ENCODE measurements at places on chromosomes 1 and 21.

GRCh38 chr1:53091841-53092645 lies 30.0 kb downstream of the PODN start:
- peak; percentile 33 for DNase-seq

- DNase-seq: no peak
Observed at GRCh38 chr1:208089149-208089548, 155.0 kb downstream of the PLXNA2 start.

DNA sequence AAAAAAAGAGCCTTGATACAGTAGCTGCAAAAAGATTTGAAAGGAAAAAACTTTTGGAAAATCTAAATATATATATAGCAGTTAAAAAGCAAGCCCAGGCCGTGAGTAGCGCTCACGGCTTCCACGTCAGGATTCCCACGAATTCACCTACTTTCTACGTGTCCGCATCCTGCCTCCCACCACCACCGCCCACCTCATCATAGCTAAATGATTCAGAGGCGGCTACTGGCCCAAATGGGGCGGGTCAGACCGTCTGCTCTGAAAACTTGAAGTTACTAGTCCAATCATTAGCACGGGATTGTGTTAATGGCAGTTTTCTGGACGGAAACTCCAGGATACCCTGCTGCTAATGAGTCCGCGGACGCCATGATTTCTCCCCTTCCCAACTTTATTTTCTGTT lies 1.3 kb upstream of the CCSAP start:
- DNase-seq: no peak

DNA sequence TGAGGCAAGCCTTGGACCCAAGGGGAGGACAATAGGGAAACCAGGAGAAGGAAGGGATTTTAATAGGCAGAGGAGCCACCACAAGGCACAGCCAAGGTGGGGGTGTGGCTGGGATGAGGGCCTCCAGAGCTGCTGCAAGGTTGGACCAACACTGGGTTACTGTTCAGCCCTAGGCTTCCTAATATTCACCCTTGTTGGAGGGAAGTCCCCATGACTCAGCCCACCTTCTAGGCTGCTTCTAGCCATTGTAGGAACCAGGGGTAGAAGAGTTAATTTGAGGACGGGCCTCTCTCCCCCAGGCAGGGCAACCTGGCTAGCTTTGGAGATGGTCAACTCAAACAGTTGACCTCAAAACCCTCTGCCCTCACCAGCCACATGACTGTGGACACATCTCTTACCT lies 59.5 kb downstream of the KCNN3 start:
- DNase-seq: no peak

- DNase-seq: no peak
Observed at GRCh38 chr1:213604477-213604876, 383.3 kb upstream of the PROX1 start.

Measured in GM04503 (cell line).